ENCODE measurements at places on chromosomes 12 and 14.

- no peak for DNase-seq
Measured at GRCh38 chr14:55721353-55721752, 141.3 kb downstream of the KTN1 start.

DNA sequence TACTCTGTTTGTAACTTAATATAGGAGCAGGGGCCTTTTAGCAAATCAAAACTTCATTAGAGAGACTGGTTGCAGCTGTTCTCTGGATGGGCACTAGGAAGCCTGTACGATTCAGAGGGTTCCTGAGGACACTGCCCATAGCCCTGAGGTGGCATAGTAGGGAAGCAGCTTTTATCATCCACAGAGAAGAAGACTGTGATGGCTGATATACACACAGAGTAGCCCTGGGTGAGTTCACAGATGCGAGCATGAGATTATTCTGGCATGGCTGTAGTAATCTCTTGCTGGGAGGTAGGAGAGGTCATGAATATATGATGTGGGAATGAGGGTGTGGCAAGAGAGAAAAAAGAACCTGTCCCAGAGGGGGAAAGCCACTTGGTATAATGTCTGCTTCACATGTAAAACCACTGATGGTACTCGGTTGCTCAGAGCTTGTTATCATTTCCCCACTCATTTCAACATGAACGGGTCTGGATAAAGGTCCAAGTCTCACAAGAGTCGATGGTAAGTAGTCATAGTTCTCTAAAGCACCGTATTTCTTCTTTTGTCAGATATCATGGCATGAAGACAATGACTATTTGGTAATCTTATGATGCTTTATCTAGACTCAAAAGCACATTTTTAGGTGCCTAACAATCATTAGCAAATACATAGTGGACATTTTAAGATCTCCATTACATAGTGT lies 52.0 kb downstream of the PEBP1 start:
- no peak for DNase-seq

- DNase-seq, result no peak
Measured at GRCh38 chr12:127767656-127768055, 499.3 kb upstream of the TMEM132C start.

GRCh38 chr12:52942901-52943181 lies 6.1 kb upstream of the KRT18 start:
- DNase-seq, result no peak

GRCh38 chr14:54094765-54095164 lies 138.1 kb upstream of the BMP4 start:
- no peak for DNase-seq

DNA sequence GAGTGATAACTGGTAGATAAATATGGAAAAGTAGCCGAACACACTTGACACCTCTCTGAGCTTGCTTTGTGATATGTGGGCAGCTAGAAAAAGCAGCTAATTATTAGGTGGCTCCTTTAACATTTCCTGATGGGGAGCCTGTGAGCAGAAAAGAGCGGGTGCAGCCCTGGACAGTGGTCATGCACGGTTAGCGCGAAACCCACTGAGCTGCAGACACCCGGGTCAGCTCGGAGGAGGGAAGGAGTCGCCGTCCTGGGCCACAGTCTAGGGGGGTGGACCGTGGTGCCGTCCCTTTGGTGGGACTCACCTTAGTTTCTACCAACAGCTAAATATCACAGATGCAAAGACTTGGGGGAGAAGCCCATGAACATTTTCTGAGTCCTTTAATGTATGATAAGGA lies 6.6 kb downstream of the COA8 start:
- DNase-seq, result no peak

- no peak for DNase-seq
Measured at GRCh38 chr14:101838476-101838875, 77.0 kb downstream of the PPP2R5C start.

- DNase-seq, result no peak
Measured at GRCh38 chr12:6742834-6743233, 10.1 kb downstream of the MLF2 start.

DNA sequence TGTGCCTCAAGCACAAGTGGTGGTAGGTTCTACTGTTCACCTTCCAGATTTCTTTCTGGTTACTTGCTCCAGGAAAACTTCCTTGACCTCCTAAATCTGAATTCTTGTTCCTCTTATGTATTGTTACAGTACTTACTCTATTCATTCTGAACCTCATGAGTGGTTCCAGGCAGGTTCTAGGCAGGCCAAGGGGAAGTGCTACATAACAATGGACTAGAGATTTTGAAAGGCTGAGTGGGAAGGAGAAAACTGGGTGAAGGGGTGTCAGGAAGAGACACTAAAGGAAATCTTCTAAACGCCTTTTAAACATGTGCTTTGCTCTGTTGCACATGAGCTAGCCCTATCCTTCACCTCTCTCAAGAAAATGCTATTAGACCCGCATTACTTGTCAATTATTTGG lies 1.6 kb downstream of the YARS2 start:
- DNase-seq, result no peak

- no peak for DNase-seq
Measured at GRCh38 chr12:90816353-90817089, 138.5 kb downstream of the CCER1 start.

DNA sequence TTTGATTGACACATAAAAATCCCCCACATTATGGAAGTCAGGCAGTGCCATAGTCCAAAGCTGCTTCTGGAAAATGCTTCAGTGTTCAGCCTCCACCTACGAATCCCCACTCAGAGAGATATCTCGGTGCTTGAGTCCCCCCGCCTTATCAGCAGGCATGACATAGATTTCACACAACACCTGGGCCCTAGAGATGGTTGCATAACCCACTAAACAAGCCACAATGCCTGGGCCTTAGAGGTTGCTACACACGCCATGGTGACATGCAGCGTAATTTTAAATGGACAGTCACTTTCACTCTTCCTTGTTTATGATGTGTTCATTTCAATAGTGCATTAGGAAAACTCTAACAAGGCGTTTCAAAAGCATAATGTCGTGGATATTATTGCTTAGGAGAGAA lies 38.0 kb downstream of the CCDC60 start:
- no peak for DNase-seq

- DNase-seq, result no peak
Measured at GRCh38 chr12:95600567-95600966, 49.3 kb upstream of the USP44 start.

DNA sequence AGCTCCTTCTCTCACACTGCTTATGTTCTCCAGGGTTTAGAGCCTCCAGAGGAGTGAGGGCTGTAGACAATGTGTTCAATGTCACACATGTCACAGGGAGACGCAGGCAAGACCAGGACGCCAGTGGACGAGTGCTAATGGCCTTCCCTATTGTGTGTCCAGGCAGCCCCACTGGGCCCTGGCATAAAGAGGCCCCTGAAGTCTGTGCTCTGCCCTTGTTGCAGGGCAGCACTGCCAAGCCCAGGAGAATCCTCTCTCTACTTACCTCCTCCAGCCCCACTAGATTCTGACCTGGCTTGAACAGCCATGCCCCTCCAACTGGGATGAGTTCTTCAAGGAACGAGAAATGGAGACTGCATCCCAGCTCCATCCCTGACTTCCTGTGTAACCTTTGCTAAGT lies 24.8 kb upstream of the TMEM106C start:
- DNase-seq, result no peak

GRCh38 chr12:7915661-7916403 lies 20.2 kb downstream of the SLC2A3 start:
- DNase-seq, result no peak

DNA sequence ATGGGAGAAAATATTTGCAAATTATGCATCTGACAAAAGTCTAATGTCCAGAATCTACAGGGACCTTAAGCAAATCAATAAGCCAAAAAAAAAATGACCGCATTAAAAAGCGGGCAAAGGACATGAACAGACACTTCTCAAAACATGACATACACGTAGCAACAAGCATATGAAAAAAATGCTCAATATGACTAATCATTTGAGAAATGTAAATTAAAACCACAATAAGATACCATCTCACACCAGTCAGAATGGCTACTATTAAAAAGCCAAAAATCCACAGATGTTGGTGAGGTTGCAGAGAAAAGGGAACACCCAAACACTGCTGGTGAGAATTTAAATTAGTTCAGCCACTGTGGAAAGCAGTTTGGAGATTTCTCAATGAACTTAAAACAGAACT lies 16.1 kb downstream of the PAWR start:
- DNase-seq, result no peak

DNA sequence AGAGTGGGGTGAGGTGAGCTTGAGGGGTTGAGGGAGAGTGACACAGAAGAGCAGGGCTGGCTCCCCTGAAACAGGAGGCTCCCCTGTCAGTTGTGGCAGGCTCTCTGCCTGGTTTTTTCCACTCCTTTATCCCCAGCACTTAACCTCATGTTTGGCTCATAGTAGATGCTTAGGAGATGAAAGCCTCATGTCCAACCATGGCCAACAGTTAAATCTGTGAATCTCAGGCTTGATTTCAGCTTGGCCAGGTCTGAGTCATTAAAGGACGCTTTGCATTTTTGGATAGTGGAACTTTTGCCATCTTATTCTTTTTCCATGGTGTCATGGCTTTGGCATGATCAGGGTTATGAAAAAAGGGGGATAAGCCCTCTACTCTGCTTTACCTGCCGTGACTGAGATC lies 117.2 kb downstream of the CACNA1C start:
- DNase-seq, result no peak

GRCh38 chr12:75489613-75490210 lies 9.2 kb downstream of the GLIPR1 start:
- no peak for DNase-seq

- DNase-seq, result no peak
Measured at GRCh38 chr14:21528381-21529348, 2.5 kb upstream of the SALL2 start.

DNA sequence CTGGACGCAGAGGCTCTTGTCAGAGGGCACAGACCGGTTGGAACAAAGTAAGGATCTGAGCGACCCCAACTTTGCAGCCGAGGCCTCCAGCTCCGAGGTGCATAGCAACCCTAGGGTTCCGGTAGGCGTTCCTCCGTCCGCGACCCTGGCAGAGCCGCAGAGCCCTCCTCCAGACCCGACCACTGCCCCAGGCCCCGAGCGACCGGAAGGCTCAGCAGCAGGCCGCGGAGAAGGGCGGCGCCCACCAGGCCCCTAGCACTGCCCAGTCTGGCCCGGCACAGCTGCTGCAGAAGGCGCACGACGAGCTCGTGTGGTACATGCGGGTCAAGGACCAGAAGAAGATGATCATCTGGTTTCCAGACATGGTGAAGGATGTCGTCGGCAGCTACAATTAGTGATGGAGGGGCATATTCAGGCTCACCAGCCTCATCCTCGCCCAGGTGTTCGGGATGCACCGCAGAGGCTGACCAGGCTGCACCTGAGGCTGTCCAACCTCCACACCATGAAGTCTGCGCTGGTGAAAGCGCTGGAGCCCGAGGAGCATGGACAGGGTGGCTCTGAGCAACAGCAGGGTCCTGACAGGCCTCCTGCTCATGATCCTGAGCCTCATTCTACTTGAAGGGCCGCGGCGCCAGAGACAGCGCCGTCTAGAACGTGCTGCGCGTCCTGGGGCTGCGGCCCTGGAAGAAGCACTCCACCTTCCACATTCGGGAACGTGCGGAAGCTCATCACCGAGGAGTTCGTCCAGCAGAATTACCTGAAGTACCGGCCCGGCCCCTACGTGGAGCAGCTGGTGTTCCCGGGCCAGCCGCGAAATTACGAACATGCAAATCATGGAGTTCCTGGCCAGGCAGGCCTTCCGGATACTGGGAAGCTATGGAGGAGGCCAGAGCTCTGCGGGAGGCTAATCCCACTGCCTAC lies 24.5 kb downstream of the CAPS2 start:
- no peak for DNase-seq

GRCh38 chr12:90211017-90211416 lies 502.4 kb upstream of the ATP2B1 start:
- DNase-seq, result no peak

GRCh38 chr12:109163167-109163566 lies 46.8 kb downstream of the ACACB start:
- no peak for DNase-seq

DNA sequence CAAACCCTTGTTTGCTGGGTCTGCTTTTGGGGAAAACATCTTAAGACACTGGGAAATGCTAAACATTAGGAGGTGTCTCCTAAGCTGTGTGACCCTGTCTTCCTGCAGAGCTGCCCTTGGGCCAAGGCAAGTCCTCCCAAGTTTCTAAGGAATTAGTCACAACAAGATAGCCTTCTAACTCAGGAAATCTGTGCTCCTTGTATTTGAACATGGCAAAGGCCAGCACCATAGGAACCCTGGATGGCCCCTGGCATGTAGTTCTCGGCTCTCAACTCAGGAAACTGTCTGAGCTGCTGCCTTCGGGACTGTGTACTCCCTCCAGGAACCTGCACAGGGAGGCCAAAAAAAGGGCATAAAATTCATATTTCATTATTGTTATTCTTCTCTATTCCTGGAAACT lies 37.6 kb upstream of the LTBP2 start:
- no peak for DNase-seq

DNA sequence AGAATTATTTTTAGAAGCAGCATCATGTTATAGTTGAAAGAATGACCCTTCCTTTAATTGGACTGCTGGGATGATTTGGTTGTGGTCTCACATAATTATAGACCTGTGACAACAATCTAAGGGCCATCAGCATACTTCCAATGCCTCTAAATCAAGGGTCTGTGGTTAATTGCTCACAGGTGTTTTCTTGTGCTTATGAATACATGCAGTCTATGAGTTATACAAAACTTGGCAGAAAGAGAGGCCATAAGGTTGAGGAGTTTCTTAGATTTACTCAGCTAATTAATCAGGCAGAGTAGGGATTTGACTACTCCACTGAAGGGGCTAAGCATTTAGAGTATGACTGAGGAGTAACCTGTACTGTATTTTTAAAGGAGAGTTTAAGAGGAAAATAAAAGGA lies 37.0 kb upstream of the FRMD6 start:
- no peak for DNase-seq

DNA sequence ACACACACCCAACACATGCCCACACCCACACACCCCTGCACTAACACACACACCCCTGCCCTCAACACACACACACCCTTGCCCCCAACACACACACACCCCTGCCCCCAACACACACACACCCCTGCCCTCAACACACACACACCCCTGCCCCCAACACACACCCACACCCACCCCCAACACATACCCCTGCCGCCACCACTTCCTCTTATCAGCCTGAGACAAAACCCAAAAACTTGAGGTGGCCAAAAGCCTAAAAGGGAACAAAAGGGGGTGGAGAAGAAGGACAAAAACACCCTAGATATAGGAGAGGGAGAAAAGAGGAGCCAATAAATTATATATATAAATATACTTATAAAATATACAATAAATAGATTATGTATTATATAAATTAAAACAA lies 9.1 kb upstream of the DEGS2 start:
- no peak for DNase-seq
